ENCODE measurements at places on chromosomes 1 and 21. TPM values are rescaled to one million over a fixed set of nuclear protein-coding genes. Genes with fewer than 3 reads are reported as not detected.
A peak's percentile ranks its signal among the peaks of the same experiment; 100 is the strongest.

- DNase-seq = no peak
These were observed 9.8 kb downstream of the RPS6KC1 start for GRCh38 chr1:213060836-213061235.

- DNase-seq = no peak
These were observed 738 bp downstream of the INTS7 start for GRCh38 chr1:212034516-212035122.

DNA sequence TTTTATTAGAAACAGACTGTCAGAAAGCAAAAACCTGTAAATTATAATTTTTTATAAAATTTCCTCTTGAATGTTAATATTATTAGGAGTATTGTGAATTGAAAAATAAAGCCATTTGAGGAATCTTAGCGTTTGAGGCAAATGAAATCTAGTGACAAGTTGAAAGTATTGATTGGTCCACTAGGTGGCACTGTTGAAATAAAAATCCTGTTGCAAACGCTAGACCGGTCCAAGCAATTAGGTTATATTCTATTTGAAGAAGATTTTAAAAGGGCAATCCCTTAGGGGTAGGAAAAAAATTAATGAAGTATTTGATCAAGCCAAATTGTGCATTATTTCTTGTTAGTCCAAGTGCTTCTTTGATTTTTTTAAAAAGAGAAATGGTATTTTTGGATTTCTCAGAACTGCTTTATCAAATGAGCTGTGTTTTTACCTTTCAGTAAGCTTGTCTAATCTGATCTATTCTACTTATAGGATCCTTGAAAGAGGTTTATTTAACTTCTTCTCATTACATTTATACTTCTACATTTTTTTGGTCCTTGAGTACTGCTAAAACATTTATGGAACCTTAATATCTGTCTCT lies 57.7 kb downstream of the ATG4C start:
- peak; percentile 49 for DNase-seq

GRCh38 chr21:25878344-25878743 lies 143.6 kb downstream of the GABPA start:
- DNase-seq = no peak

- DNase-seq = no peak
These were observed 237.0 kb downstream of the MRPL39 start for GRCh38 chr21:25370311-25370744.

DNA sequence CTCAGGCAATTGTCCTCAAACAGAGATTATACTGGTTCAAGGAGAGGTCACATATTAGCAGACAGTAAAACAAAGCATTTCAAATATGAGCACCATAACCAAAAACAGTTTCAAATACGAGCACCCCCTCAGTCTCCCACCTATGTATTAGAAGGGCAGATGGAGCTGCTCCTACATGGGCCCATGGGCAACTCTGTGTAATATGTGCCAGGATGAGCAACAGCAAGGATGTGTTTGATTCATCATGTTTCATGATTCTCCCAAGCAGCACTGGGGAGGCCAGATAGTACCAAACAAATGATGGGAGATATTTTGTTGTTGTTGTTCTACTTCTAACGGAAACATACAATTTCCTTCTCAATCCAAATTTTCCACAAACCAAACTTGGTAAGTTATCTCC lies 8.9 kb downstream of the ADSS2 start:
- no peak for DNase-seq

- no peak for DNase-seq
These were observed 51.2 kb upstream of the TIAM1 start for GRCh38 chr21:31395268-31395667.

- no peak for DNase-seq
These were observed 41.2 kb upstream of the CYYR1 start for GRCh38 chr21:26614251-26614650.

- DNase-seq = no peak
These were observed 16.3 kb upstream of the CD2 start for GRCh38 chr1:116737855-116738321.

- no peak for DNase-seq
These were observed 28.3 kb upstream of the A3GALT2 start for GRCh38 chr1:33349081-33349759.

GRCh38 chr1:182685215-182685614 lies 828 bp upstream of the RGS8 start:
- DNase-seq = no peak

GRCh38 chr1:53048960-53049573 lies 12.9 kb upstream of the PODN start:
- no peak for DNase-seq

DNA sequence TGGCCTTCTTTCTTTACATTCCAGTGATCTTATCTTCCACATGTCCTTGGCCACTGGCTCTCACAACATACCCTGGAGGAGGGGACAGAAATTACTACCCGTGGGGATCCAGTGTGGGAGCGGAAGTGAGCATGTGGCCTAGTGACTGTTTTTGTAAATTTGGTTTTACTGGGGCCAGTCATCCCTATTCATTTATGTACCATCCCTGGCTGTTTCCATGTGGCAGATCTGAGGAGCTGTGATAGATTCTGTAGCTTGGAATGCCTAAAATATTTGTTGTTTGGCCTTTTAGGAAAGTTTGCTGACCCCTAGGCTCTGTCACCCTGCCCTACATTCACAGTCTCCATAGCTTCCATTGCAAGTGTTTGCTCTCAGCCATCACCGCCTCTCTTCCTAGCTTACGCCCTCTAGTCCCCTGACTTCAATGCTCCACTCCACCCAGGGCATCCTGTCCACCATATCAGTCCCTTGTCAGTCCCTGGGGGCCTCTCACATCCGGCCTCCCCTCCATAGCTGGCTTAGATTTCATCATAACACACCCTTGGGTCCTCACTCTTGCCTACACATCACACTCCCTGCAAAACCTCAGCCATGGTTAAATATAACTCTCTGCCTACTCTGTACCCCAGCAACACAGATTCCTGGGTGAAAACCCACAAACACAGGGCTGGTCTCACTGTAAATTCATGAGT lies 25.8 kb downstream of the DHCR24 start:
- no peak for DNase-seq

DNA sequence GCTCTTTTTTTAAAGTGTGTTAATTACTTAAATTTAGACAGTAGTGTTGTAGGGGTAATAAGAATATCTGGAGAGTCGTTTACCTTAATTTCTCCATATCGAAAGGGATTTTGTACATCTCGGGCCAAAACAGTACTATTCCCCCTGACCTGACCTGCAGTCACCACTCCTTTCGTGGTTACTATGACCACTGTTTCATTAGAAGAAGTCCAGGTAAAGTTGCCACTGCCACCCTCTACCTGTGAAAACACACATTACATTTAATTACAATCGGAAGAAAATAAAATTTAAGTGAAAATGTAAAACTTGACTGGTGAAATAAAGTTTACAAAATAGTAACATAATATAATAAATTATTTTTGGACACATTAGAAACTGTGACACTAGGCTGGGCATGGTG lies 37.2 kb downstream of the NUP210L start:
- no peak for DNase-seq

GRCh38 chr1:180572760-180573159 lies 14.0 kb downstream of the OVAAL start:
- DNase-seq = no peak

GRCh38 chr1:2025491-2025981 lies 6.4 kb downstream of the GABRD start:
- no peak for DNase-seq

DNA sequence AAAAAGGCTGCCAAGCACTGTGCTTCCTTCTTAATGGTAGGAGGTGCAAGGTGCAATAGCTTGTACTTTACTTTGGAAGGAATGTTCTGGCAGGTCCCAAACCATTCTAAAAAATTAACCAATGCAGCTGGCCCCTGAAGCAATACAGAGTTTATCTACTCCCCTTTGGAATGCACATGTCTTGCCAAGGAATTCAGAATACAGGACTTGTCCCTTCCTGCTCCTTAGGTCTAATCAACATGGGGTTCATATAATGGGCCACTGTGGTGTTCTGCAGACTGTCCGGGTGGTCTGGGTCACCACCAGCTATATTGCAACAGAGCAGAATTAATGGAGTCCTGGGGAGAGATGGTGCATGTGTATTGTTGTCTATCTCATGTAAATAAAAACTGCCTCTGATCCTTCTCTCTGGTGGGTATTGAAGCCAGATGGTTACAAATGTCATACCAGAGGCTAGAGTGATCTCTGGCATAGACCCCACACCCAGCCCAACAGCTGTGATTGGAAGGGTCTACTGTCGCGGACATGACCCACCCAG lies 112.8 kb downstream of the RIPK4 start:
- DNase-seq = no peak

DNA sequence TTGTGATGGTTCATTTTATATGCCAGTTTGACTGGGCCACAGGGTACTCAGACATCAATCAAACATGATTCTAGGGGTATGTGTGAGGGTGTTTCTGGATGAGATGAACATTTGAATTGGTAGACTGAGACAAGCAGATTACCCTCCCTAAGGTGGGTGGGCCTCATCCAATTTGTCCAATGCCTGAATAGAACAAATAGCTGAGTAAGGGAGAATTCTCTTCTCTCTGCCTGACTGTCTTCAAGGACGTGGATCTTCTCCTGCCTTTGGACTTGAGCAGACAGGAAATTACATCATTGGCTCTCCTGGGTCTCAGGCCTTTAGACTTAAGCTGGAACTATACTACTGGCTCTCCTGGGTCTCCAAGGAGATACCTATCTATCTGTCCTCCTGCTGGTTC lies 64.4 kb downstream of the SUSD4 start:
- DNase-seq = no peak

DNA sequence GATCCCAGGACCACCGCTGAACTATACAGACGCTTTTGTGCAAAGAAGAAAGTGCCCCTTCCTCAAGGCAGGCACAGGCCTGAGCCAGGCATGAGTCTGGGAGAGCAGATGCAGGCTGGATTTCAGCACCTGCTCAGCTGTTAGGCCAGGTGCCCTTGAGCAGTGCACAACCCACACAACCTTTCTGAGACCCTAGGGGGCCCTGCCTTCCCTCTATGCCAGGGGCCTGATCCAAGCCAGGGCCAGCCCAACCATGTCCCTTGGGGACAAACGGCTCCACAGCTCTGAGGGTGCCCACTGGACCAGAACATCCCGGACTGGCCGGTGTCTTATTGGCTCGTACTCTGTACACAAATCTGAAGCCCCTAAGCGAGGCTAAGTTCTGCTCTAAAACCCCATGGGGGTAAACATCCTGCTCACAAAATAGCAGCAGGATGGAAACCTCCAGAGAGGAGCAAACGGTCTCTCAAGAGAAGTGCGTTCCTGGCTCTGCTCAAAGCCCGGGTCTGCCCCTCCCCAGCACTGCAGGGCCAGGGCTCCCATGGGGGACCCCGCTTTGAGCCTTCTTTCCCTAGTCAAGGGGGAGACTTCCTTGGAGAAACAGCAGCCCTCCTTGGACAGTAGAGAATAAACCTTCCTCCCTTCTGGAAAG lies 275.1 kb downstream of the NPHP4 start:
- no peak for DNase-seq

GRCh38 chr1:145922266-145922665 lies 3.7 kb upstream of the PEX11B start:
- no peak for DNase-seq

DNA sequence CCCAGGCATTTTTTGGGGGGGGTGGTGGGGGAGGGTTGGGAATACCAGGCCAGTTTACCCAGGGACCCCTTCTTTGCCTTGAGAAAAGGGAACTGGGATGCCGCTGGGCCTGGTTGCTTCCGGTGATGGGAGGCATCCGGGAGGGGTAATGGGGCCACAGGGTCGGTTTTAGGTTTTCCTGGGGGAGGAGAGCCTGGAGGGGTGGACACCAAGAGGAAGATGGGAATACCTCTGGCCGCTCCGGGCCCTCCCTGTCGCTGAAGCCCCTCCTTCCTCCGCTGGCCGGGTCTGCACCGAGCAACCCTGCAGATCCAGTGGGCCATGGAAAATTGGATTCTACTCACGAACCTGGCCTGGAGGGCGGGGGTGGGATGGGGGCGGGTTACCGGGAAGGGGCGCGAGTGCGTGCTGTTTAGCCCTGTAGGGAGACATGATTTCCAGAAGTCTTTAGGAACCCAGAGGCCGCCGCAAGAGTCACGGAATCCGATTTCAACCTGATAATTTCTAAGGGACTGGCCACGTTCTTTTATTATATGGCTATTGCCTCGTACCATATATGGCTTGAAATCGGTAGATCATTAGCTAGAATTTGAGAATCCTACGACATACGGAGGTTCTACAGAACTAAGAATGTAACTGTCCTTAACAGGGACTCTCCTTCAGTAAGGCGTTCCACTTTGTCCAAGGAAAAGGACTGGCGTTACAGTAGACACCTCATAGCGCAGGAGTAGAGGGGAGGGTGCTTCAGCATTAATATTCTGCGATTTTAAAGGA lies 749 bp downstream of the AKIRIN1 start:
- DNase-seq = no peak

DNA sequence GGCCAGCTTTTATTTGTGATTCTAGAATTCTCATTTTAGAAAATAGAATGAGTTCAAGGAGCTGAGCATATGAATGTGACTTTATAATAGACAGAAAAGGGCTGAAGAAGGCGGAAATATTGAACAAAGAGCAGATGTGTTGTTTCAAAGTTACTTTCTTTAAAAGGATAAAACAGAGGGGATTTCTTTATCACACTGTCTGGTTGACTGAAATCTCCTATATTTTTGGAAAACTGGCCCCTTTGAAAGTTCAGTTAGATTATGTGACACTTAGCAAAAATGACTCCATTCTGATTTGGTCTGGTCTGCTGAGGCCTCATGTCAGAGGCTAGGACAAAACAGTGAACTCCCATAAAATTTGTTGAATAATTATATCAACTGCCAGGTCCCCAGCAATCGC lies 46.4 kb upstream of the DNAH14 start:
- DNase-seq = no peak

DNA sequence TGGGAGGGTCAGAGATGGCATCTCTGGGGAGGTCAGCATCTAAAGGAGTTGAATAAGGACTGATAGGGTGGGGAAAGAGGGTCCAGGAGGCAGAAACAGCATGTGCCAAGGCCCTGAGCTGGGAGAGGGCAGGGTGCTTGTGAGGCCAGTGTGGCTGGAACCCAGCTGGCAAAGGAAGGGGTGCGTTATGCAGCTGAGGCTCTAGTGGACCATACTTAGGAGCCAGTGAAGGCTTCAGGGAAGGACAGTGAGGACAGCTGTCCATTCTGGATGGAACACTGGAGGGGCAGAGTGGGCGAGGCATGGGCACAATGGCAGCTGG lies 57.1 kb upstream of the RPL11 start:
- DNase-seq = no peak

- DNase-seq = no peak
These were observed at the start of gene PDZK1 for GRCh38 chr1:145707183-145707867. PDZK1 (minus strand) TSS chr1:145707368; CDS start chr1:145688021, 19,347 bp downstream.

Gene LRRC7
- total RNA-seq = not detected

Gene VHLL
- not detected for total RNA-seq

Gene CFAP141
- not detected for total RNA-seq

Gene LCE1F
- total RNA-seq = not detected

Gene HSD3B2
- 1.4 TPM for total RNA-seq

Gene GPR25
- total RNA-seq = not detected

Gene USH2A
- total RNA-seq = not detected

Gene PRPF38B
- 46.4 TPM for total RNA-seq

Gene LENEP
- total RNA-seq = 0.42 TPM

Gene SPATA21
- not detected for total RNA-seq

Gene TMEM200B
- 11.3 TPM for total RNA-seq

Gene GRHL3
- total RNA-seq = 1.0 TPM

Measured in HCT116 (cell line).